OCI-M1 (cell line): ENCODE measurements at places on chromosomes 13 and 19.

- no peak for DNase-seq
Measured at GRCh38 chr13:73696271-73696670, 437.9 kb downstream of the KLF12 start.

DNA sequence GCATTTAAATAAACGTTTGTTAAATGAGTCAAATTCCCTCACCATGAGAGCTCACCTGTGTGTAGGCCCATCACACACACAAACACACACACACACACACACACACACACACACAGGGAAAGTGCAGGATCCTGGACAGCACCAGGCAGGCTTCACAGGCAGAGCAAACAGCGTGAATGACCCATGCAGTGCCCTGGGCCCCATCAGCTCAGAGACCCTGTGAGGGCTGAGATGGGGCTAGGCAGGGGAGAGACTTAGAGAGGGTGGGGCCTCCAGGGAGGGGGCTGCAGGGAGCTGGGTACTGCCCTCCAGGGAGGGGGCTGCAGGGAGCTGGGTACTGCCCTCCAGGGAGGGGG lies 8.5 kb upstream of the CEACAM5 start:
- DNase-seq = no peak

DNA sequence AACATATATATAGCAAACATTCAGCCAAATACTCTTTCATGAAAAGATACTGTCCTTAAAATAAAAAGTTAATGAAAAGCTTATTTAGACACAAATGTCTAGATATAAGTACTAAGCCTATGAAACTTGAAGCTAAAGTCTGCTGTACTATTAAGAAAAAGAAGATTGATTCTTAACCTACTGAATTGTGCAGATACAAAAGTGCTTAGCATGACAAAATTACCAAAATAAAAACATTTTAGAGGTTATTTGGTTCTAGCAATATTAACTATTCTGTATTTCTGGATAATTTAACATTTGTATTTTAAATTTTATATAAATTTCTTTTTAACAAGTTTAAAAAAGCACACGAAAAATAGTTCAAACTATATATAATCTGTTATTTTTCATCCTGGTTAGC lies 8.8 kb downstream of the RNF6 start:
- no peak for DNase-seq

DNA sequence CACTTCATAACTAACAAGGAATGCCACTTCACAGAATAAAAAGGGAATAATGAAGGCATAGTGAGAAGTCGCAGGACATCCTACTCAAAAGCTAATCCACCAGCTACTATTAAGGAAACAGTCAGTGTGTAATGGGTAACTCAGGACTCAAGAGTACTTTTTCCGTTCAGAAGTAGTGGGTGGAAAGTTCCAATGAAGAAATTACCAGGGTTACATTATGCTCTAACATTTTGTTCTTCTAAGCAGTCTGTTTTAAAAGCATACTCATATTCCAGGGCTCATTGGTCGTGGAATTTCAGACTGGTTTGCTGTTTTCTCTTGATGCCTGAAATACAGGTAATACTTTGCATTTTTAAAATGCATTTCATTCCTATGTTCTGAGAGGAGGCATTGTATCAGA lies 222.4 kb upstream of the IRS2 start:
- no peak for DNase-seq

GRCh38 chr19:3716147-3716668 lies 8.0 kb downstream of the TJP3 start:
- no peak for DNase-seq

DNA sequence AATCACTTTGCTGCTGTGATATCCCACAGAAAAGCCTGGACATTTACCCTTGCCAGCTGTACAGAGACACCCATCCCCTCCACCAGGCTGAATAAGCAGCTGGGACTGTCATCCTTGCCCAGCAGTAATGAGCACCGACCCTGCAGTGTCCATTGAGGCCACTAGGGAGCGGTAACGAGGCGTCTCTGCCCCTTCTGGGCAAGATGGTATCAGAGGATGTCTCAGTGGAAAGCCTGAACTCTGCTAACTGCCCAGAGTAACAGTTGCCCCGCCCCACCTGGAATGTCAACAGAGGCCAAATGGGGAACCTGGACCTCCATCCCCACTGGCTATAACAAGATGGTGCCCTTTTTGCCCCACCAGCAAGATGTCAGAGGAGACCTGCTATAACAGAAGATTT lies 22.8 kb upstream of the CEACAM20 start:
- DNase-seq = peak; percentile 97
